ENCODE measurements at places on chromosomes 2 and 18.

DNA sequence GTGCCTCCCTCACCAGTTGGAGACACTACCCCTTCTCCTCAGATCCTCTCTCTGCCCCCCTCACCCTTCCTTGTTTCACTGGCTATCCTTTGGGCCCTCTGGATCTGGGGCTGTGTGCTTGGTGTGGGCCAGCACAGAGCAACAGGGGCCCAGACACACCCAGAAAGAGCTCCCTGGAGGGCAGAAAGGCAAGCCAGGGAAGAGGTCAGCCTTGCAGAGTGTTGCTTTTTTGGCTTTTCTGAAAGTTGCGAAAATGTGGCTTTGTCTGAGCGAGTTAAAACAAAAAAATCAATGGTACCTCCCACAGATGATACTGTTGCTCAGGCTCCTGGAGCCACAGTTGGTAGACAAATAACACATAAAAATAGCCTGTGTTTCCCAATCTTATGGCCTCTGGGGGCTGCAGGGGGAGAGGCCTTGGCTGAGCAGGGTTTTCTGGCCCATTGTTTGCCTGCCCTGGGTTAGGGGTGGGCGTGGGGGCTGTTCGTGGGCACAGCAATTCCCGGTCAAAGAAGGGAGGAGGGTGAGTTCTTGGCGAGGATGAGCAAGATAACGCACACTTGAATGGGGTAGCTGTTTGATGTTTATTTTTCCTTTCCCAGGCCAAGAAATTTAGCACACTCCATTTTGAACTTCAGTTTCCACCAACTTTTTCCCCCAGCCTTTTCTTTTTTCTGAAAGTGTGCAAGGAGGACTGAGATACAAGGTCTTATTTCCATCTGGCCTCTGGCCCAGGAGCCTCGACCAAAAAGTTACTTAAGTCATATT, 167.0 kb upstream of the HAAO start:
- no peak for DNase-seq

GRCh38 chr18:42486271-42486670, 531.2 kb downstream of the PIK3C3 start:
- DNase-seq, result no peak

- DNase-seq, result no peak
These were observed 33.5 kb downstream of the AOX1 start for GRCh38 chr2:200619279-200619678.

DNA sequence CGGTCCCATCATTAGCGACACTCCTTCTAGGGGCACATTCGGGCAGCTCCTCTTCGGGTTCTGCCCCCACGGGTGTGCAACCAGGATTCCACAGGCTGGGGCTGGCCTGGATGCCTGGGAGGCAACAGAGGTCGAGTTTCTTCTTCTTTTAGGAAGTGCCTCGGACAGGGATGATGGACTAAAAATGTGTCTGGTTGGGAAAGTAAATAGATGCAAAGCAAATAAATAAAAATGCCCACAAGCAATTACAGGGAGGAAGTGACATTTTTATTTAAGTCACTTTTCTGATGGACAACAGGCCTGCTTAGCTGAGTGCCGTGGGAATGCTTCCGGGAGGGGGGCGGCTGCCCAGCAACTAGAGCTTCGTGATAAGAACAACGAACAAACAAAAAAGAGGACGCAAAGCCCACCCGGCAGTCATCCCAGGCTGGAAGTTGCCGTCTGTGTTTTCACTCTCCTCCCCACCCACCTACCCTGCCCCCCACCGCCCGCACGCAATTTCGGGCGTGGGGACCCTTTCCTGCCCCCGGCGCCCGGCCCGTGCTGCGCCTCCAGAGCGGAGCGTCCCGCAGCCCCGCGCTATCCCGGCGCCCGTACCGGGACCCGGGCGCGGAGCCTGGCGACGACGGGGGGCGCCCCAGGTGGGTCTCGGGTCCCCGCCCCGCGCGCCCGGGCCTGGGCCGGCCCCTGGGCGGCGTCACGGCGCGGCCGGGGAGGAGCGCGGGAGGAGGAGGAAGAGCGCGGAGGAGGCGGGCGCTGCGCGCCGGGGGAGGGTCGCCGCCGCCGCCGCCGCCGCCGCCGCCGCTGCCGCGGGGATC, 412 bp upstream of the NCK2 start:
- DNase-seq, result no peak

DNA sequence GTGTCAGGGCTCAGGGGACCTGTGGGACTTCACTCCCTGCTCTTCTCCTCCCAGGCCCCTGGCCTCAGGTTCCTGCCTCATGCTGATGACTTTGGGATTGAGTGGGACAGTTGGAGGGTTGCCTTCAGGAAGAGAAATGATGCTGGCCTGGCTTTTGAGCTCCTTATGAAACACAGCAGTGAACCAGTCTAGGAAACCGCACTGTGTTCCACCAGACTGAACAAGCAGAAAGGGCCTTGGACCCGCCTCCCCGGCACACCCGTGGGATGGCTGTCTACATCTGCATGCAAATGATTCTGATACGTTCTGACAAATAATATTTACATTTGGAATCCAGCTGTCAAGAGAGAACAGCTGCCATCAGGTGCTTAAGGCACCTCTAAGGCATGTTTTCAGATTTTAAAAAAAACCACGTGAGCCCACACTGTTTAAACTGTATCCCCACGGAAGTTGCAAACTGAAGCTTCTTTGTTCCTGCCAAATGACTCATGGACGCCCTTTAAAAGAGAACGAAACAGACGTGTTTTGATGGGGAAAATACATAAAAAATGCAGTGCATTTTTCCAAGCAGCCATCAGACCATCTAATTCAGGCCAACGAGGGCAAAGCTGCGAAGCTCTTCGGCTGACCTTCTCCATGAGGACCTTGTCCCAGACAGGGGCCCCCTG, 27.6 kb upstream of the ASAP2 start:
- DNase-seq, result peak; percentile 96

GRCh38 chr18:69495841-69496533, 95.3 kb downstream of the DOK6 start:
- no peak for DNase-seq

- no peak for DNase-seq
These were observed 30.0 kb upstream of the STK17B start for GRCh38 chr2:196201229-196202009.

GRCh38 chr18:35935805-35936204, 36.7 kb upstream of the RMP24 start:
- DNase-seq, result no peak

Measured in NCI-H187 treated with DMSO at 0.1 percent for 48 hours (cell line).